ENCODE measurements at places on chromosomes 2 and 18.
A peak's percentile ranks its signal among the peaks of the same experiment; 100 is the strongest.

GRCh38 chr18:11587846-11588245, 21.6 kb upstream of the SLC35G4 start:
- H3K27ac ChIP-seq = no peak overlapping the region
- H3K36me3 ChIP-seq = no peaks in the 10 kb centered on the region
- H3K27me3 ChIP-seq = no peaks in the 10 kb centered on the region
- no peak overlapping the region for H3K4me3 ChIP-seq
- H3K4me1 ChIP-seq = peaks cover 11% of the 10 kb centered on the region

DNA sequence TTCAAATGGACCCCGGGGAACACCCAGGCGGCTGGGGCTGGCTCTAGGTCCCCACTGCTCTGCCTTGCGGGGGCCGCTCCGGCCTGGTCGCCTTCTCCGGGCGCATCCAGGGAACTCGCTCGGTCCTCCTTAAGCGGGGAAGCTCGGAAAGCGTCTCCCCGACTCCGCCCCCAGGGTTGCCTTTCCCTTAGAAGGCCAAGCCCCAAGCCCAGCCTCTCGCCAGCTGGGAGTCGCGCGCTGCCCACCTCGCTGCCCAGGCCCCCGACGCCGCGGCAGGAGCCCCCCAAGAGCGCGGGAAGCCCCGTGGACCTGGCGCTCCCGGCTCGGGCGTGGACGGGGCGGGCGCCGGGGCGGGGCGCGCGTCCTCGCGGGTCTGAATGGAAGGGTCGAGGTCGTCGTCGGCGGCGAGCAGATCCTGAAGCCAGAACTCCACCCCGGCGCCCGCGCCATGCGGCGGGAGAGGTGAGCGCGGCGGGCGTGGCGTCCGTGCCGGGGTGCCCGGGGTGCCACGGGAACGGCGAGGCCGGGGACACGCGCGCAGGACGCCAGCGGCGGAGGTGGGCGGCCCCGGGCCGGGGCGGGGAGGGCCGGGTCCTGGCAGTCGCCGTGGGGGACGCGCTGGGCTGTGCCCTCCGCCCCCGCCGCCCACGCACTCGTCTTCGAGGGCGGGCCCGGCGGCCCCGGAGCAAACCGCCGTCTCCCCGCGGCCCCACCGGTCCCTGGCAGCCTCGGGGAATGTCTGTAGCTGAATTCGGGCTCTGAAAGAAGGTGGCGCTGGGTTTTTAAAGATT, at the start of gene BOK:
BOK (plus strand) TSS at position 214 of the 791 bp plus-strand sequence. CDS start 739 bp downstream, outside the sequence.
- H3K27ac ChIP-seq = no peak within 1 kb of the TSS
- H3K4me3 ChIP-seq = peak within 1 kb of the TSS; percentile 37
- no peaks in the 10 kb centered on the region for H3K36me3 ChIP-seq
- H3K4me1 ChIP-seq = peaks cover 6% of the 10 kb centered on the region
- H3K27me3 ChIP-seq = peaks cover 16% of the 10 kb centered on the region

DNA sequence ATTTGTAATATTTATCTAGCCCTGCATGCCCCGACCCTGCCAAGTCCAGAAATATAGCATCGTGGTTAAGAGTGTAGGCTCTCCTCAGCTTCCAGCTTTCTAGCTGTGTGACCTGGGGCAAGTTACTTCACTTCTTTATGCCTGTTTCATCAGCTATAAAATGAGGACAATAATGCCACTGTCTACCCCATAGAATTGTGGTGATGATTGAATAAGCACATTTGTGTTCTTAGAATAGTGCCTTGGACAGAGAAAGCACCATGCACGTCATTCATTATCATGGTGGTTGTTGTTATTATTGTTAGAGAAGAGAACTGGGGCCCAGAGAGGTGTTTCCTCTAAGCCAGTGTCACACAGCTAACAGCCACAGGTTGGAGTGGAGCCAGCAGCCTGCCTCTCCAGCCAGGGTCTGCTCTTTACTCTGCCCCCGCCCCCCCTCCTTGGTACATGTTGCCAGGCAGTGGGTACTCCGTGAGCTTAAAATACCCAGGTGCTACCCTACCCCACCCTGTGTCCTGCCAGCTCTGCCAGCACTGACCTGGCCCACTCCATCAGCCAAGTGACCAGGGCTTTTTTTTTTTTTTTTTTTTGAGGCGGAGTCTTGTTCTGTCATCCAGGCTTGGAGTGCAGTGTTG, 202.1 kb downstream of the CTIF start:
- no peak overlapping the region for H3K27ac ChIP-seq
- H3K4me3 ChIP-seq = no peak overlapping the region
- DNase-seq = no peak
- H3K4me1 ChIP-seq = no peaks in the 10 kb centered on the region
- H3K27me3 ChIP-seq = no peaks in the 10 kb centered on the region

- no peak overlapping the region for H3K27ac ChIP-seq
- no peaks in the 10 kb centered on the region for H3K27me3 ChIP-seq
- no peak overlapping the region for H3K4me3 ChIP-seq
Measured at GRCh38 chr18:27583466-27583865, 398.4 kb upstream of the CHST9 start.

DNA sequence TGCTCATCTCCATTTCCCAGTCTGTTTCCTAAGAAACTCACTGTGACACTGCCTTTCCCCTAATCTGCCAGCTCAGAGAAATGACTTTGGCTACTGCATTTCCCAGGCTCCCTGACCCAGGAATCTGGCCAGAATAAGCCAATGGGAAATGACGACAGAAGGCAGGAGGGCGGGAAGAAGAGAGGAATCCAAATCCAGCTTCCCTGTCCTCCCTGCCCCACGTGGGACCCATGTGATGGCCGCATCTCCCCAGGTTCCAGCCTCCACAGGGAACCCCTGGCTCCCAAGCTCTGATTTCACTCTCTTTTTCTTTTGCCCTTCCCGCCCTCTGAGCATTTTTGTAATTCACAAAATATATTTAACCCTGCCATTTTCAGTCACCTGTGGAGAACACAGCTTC, 37.8 kb upstream of the RAB12 start:
- no peaks in the 10 kb centered on the region for H3K27me3 ChIP-seq
- H3K4me1 ChIP-seq = no peaks in the 10 kb centered on the region
- DNase-seq = no peak
- H3K27ac ChIP-seq = no peak overlapping the region
- no peaks in the 10 kb centered on the region for H3K36me3 ChIP-seq
- no peak overlapping the region for H3K4me3 ChIP-seq

GRCh38 chr2:95343429-95344214, 46.5 kb downstream of the KCNIP3 start:
- peaks cover 4% of the 10 kb centered on the region for H3K4me1 ChIP-seq
- DNase-seq = no peak
- H3K27ac ChIP-seq = no peak overlapping the region
- H3K4me3 ChIP-seq = no peak overlapping the region
- H3K27me3 ChIP-seq = peaks cover 15% of the 10 kb centered on the region

Measured in effector memory CD4-positive, alpha-beta T cell (primary cell).